ENCODE measurements at places on chromosomes 13 and 19.
A peak's percentile ranks its signal among the peaks of the same experiment; 100 is the strongest.

- no peak for DNase-seq
These were observed 1.1 kb downstream of the MPV17L2 start for GRCh38 chr19:18194181-18194530.

DNA sequence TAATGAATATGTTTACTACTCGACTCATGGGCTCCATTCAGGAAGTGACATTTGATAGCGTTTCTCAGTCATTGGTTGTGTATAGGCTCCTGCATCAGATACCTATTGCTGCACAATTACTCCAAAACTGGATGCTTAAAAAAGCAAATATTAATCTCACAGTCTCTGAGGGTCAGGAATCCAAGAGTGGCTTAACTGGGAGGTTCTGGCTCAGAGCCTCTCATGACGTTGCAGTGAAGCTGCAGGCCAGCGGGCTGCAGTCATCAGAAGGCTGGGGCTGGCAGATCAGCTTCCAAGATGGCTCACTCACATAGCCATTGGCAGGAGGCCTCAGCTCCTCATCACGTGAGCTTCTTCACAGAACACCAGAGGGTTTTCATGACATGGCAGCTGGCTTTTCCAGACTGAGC is 525.1 kb upstream of the NBEA start:
- DNase-seq: peak; percentile 79

- no peak for DNase-seq
These were observed 4.4 kb upstream of the INTS6 start for GRCh38 chr13:51457086-51457815.

DNA sequence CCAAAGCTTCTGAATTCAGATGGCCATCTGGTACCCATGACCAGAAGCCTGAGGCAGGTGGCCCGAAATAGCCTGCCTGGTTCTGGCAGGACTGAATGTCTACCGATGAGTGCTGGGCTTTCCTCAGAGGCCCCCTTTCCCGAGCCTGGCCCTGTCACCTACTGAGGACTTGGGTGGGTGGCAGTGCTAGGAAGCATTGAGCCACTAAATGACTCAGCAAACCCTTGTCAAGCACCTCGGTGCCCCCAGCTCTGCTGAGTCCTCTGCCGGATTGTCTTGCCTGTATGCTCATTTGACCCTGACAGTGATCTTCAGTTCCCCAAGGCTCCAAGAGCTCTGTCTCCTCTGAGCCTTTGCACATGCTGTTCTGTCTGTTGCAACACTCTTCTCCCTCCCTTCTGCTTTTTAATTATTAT is 17.9 kb downstream of the PPP1R37 start:
- DNase-seq: no peak

DNA sequence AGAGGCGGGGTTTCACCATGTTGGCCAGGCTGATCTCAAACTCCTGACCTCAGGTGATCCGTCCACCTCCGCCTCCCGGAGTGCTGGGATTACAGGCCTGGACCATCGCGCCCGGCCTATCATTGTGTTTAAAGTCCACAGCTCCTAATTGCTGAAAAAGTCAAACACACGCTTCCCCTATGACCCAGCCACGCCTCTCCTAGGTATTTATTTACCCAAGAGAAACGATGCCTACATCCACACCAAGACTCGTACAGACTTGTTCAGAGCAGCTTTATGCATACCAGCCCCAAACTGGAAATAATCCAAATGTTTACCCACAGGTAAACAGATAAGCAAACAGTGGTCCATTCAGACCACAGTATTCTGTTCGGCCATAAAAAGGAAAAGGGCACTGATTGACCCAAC is 15.1 kb downstream of the ZNRF4 start:
- DNase-seq: no peak

- DNase-seq: no peak
These were observed 49.3 kb downstream of the VAV1 start for GRCh38 chr19:6821639-6822310.

- DNase-seq: no peak
These were observed 11.1 kb downstream of the ATP4B start for GRCh38 chr13:113646921-113647340.

GRCh38 chr13:28496188-28496564 is 1.2 kb upstream of the FLT1 start:
- DNase-seq: no peak

DNA sequence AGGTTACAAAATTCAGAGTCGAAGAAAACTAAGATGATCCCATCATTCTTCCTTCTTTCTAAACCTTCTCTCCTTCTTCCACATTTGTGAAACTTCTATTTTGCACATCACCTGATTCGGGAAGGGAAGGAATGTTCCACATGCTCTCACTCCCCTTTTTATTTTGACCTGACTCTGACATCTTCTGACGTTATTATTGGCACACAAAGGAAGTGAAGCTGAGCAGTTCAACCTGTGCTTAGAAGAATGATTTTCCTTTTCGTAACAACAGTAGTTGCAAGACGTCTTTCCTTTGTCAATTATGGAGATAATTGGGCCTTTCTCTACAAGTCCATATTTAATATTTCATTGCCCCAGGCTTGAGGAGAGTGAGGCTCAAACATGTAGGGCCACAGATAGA is 18.0 kb downstream of the FAM124A start:
- DNase-seq: no peak

GRCh38 chr13:99862244-99862643 is 109.3 kb downstream of the ZIC5 start:
- no peak for DNase-seq

DNA sequence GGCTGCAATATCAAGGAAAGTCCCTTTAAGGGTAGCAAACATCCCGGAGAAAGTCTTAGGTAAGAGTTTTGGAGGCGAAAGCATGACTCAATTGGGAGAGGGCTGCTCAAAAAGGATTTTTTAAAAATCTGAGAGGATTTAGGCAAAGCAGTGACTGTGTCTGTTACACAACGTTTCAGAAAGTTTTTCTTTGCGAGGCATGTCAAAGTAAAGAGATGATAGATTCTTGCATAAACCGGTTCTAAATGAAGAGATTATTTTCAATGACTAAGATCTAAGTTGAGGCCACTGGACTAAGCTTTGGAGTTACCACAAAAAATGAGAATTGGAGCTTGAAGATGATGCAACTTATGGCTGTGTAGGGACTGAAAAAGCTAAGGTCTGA is 43.7 kb upstream of the ENOX1 start:
- DNase-seq: no peak

DNA sequence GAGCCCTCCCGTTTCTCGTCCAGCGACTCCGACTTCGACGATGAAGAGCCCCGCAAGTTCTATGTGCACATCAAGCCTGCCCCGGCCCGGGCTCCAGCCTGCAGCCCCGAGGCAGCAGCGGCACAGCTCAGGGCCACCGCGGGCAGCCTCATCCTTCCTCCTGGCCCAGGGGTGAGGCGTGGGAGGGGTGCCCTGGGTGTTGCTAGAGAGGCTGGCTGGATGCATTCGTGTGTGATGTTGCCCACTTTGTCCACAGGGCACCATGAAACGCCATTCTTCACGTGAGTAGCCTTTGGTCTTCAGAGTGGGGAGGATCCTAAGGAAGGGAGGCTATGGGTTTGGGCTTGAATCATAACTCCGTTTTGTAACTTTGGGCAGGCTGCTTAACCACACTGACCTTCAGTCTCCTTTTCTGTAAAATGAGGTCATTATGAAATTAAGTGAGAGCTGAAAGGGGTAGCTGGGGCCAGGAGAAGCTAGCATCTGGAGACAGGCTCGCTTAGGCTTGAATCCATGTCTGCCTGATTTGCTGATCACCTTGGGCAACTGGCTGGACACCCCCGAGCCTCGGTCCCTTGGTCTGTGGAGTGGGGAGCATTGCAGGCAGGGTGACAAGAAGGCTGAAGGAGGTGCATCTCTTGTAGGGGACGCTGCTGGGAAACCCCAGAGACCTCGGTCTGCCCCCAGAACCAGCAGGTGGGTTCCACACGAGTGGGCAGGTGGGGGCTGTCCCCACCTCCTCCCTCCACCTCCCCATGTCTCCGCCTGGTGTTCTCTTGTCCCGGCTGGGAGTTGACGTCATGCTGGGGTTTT is 18.7 kb upstream of the B3GNT3 start:
- DNase-seq: no peak

- DNase-seq: peak; percentile 55
These were observed 687 bp upstream of the FTL start for GRCh38 chr19:48964205-48965039.

DNA sequence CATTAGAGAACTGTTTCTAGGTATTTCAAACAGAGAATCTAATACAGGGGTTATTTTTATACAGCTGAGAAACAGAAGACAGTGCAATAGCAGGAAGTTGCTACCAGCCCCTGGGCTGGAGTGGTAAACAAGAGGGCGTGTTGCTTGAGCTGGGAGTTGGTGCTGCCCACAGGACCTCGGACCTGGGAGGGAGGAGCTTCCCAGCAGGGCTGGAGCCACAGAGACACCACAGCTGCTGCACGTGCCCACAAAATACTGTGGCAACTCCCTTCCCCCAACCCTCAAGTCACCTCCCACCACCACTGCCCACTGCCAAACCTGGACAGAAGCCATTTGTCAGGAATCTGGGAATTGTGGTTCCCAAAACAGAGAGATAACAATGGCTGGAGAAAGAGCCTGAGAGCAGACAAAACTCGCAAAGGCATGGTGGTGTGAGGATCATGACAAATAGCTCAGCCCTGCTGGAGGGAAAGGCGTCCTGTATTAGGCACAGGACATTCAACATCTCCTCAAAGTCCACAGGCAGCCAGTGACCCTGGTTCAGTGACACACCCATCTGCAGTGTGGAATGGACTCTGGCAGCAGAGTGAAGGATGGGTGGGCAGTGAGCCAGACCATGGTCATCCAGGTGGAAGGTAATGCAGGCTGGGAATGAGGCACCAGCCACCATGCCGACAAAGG is 57.2 kb downstream of the SPATA13 start:
- DNase-seq: peak; percentile 38

- DNase-seq: no peak
These were observed 235.8 kb upstream of the MIR17HG start for GRCh38 chr13:91111476-91112200.

GRCh38 chr13:95573221-95573620 is 20.7 kb downstream of the CLDN10 start:
- DNase-seq: no peak

GRCh38 chr13:80877209-80877943 is 536.5 kb upstream of the SPRY2 start:
- DNase-seq: no peak

GRCh38 chr13:59166174-59166573 is 997.6 kb downstream of the DIAPH3 start:
- no peak for DNase-seq

DNA sequence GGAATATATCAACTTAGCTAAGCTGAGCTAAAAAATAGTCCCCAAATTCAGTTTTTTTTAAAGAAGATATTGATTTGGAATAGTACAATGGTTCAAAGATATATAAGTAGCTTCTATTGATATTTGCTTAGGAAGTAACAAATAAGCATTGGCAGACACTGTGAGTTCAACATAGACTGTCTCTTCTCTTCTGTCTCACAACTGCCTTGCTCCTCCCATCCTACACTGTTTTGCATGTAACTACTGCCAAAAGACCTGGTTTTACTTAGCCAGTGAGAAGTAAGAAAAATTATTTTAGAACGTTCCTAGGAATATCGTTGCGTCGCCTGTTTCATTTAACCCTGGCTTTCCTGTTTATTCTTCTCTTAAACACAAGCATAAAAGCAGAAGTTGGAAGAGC is 859.0 kb upstream of the SPRY2 start:
- DNase-seq: no peak

DNA sequence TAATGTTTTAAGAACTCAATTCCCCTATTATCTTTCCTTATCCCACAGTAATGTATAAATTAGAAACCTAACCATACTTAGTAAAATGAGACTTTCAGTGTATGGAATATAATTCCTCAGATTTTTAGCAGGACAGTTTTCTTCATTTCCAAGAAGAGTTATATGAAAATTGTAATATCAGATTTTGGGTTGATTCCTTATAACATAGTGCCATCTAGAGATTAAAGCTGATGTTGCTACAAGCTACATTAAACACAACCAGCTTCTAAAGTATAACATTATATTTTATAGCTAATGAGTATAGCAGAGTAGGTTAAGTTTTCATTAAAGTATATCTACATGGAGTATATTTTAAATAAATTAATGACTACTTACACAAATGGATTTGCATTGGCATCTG is 99.7 kb upstream of the MIR17HG start:
- no peak for DNase-seq

DNA sequence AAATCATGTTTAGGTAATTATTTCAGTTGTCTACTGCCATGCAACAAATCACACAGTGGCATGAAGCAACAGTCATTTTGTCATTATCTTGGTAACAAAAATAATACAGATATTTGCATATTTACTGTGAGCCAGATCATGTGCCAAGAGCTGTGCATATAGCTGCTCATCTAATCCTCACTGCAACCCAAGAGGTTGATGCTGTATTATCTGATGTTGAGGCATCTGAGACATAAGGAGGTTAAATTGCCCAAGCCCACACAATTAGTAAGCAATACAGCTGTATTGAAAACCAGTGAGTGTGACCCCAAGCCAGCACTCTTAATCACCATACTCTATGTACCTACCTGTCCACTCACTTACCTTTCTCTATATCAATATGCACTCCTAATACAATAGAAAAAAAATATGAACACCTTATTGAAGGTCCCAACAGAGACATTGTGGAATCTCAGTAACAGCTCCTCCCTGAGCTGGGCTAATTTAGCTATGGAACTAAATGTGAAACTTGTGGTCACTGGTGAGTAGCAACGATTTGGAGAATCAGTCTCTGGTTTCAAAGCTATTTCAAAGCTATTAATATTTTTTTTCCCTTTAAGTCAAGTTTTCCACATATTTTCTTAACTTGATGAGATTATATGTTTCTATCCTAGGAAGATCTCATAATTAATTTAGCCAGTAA is 185.2 kb downstream of the KLF12 start:
- DNase-seq: no peak

DNA sequence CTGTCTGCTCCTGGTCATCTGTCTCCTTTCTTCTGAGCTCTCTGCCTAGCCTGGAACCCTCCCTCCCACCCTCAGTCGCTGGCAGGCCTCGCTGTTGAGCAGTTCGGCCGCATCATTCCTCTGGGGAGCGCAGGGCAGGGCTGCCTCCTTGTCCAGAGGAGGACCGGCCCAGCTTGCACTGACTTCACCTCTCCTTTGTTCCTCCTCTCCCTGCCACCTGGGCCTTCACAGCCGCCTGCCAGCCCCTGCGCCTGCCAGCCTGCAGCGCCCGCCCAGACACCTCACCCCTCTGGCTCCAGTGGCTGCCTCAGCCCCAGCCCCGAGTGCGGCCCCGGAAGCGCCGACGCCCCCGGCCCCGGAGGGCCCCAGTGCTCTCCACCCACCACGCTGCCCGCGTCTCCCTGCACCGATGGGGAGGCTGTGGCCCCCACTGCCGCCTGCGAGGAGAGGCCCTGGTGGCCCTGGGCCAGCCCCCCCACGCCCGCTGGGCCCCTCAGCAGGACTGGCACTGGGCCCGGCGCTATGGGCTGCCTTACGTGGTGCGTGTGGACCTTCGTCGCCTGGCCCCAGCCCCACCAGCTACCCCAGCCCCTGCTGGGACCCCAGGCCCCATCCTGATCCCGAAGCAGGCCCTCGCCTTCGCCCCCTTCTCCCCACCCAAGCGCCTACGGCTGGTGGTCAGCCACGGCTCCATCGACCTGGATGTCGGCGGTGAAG is 7.2 kb downstream of the KMT5C start:
- DNase-seq: no peak

DNA sequence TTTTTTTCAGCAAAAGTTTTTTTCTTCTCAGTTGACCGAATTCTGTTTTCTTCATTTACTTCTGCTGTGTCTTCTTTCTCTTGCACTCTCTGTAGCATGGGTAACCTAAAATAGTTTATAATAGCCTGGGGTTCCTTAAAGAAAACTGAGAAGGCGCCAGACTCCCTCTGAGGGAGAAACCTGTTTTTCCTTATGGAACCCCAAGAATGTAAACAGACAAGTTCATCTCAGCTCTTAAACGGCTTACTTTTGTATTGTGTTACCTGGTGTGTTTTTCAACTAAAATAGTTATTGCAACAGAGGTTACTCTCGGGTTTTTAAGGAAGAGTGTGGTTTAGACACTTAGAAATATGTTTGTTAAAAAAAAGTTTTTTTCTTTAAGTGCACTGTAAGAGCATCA is 23.8 kb upstream of the TM9SF2 start:
- DNase-seq: no peak

All from left ventricle myocardium superior (tissue), 1 donor.